ENCODE measurements at places on chromosomes 2 and 18. TPM values are rescaled to one million over a fixed set of nuclear protein-coding genes. Genes with fewer than 3 reads are reported as not detected.
A peak's percentile ranks its signal among the peaks of the same experiment; 100 is the strongest.

DNA sequence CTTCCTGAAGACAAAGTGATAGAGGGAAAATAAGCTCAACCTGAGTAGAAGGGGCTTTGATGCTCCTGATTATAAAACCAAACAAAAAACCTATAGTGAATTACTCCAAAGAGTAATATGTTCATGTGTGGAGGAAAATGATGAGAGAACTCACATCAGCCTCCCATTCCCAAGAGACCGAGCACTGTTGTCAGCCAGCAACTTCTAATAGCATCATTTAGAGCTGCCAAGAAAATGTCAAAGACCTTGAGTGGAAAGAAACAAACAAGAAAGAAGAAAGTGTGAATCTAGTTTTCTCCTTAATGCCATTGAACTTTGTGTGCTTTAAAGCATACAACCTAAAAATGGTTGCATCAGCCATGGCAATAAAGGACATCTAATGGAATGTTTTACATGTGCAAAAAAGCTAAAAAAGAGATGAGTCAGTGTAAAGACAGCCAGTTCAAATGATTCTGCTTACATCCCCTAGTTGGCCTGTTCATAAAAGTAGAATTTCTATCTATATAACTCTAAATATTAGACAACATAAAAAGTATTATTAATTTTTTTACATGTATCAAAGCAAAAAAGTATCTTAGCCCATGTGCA lies 1066.2 kb downstream of the TDRD15 start:
- DNase-seq: no peak

- no peak for DNase-seq
Measured at GRCh38 chr2:46135228-46135855, 161.9 kb upstream of the EPAS1 start.

GRCh38 chr2:230668939-230669303 lies 43.7 kb upstream of the CAB39 start:
- no peak for DNase-seq

DNA sequence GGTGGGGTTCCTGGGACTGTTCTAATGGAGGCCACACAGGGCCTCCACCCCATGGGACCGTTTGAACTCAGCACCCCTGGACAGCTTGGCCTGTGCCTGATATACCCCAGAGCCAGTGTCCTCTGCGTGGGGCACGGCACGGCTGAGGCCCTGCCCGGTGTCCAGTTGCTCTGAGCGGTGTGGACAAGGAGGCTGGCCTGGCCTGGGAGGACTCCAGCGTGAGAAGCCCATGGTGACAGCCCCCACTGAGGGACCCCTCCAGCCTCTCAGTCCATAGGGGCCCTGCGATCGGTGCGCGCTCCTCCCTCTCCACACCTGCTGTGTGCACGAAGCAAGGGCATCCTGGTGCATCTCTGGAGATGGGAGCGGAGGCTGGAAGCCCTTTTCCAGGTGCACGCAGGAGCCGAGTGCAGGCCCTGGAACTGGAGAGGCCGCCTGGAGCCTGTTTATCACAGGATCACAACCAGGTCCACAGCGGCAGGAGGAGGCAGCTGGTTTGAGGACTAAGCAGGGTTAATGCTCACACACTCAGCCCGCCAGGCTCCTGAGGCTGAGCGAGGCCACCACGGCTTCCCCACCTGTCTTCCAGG lies 120.2 kb downstream of the PTGR3 start:
- no peak for DNase-seq

GRCh38 chr18:75384144-75384543 lies 43.4 kb downstream of the SMIM21 start:
- no peak for DNase-seq

GRCh38 chr2:25000503-25001324 lies 29.0 kb upstream of the DNAJC27 start:
- no peak for DNase-seq

DNA sequence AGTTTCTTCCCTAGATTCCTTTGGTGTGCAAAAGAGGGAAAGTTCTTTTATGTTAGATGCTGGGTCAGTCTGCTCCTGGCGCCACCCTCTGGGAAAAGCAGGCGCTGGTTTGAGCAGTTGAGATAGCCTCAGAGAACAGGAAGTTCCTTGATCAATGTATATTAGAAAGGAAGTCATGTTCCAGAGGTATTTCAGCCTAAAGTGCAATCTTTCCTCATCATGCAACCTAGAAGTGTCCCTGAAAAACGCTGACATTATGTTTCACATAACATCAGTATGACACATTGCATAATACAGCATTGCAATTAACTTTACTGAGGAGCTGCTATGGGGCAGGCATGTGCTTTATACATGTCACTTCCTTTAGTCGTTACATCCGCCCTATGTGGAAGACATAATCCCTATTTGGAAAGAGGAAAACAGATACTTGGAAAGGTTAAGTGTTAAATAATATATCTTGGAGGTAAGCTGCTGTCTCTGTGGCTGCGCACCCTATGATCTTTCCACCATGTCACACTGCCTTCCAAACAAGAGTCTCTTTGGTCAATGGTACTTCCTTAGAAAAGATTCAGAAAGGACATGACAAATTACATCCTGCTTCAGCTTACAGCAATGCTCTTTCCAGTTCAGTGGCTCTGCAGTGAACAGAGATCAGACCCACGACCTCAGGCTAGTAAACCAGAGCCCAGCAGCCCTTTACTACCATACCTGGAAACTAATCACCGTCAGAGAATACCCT lies 369.7 kb downstream of the RAD51AP2 start:
- peak; percentile 13 for DNase-seq

DNA sequence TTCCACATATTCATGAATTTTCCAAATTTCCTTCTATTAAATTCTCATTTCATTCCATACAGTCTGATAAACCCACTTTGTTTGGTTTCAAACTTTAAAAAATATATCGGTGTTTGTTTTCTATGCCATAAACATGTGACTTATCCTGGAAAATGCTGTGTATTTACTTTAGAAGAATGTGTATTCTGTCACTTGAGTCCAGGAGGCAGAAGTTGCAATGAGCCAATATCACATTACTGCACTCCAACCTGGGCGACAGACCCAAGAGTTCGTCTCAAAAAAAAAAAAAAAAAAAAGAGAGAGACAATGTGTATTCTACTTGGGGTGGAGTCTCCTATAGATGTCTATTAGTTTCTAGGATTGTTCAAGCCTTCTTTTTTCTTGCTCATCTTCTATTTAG lies 31.8 kb downstream of the MBD5 start:
- DNase-seq: no peak

GRCh38 chr18:9578306-9578705 lies 36.1 kb downstream of the PPP4R1 start:
- DNase-seq: no peak

- DNase-seq: no peak
Measured at GRCh38 chr2:24853996-24854395, 60.8 kb downstream of the CENPO start.

GRCh38 chr2:159206736-159207380 lies 79.6 kb downstream of the WDSUB1 start:
- no peak for DNase-seq

GRCh38 chr18:74856434-74856833 lies 258.8 kb downstream of the ZNF407 start:
- no peak for DNase-seq

DNA sequence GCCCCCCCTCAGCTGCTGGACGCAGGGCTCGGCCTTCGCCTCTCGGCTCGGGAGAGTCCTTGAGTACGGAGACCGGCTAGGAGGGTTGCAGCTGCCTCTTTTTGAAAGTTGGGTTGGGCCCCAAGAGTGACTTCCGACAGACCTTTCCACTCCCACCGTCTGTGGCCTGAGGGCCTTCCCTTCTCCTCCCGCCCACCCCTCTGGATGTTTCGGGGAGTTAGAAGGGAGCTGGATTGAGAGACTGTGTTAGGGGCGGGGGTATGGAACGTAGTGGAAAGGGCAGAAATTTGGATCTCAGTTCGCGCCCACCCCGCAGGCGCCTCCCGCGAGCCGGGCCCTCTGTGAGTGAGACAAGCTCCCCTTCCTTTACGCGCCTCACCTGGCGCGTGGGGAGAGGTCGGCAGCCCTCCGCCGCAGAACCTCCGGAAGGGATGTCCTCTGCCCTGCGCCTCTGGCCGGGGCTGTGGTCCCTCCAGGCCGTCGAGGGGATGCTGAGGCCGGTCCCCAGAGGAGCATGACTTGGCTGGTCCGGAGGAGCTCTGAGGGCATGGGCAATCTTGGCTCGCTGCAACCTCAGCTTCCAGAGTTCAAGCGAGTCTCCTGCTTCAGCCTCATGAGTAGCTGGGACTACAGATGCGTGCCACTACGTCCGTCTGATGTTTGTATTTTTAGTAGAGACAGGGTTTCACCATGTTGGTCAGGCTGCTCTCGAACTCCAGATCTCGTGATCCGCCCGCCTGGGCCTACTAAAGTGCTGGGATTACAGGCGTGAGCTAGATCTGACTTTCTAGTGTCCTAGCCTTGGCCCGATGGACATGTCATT lies 15.9 kb downstream of the C2orf74 start:
- peak; percentile 76 for DNase-seq

DNA sequence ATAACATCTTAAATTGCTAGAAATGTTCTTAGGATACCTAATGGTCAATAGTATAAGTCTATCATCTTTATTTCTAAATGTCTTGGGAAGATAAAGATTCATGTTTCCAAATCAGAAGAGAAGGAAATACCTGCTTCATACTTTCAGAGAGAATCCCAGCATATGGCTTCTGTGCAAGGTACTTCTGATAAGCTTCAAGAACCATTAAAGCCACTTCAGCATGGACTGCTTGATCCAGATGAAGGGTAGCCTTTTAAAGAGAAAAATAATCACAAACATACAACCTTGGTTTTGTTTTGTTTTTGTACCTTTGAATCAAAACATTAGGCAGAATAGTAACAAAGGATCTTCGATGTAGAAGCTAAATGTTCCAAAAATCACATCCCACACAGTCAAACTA lies 44.0 kb downstream of the EPG5 start:
- no peak for DNase-seq

GRCh38 chr2:72127401-72128058 lies 20.1 kb downstream of the CYP26B1 start:
- DNase-seq: peak; percentile 74

- no peak for DNase-seq
Measured at GRCh38 chr2:18527326-18527725, 33.1 kb downstream of the RDH14 start.

GRCh38 chr2:9793156-9793917 lies 49.9 kb upstream of the TAF1B start:
- DNase-seq: no peak

GRCh38 chr2:200761266-200761665 lies 50.4 kb upstream of the BZW1 start:
- no peak for DNase-seq

GRCh38 chr2:121254748-121255147 lies 30.3 kb downstream of the TFCP2L1 start:
- no peak for DNase-seq

- DNase-seq: no peak
Measured at GRCh38 chr2:173086518-173087213, 11.0 kb downstream of the MAP3K20 start.

- DNase-seq: peak; percentile 90
Measured at GRCh38 chr2:120346026-120346666, at the start of gene INHBB. Gene INHBB, plus strand, starts transcription at chr2:120346136. Its CDS starts 53 bp downstream, at chr2:120346189.

- DNase-seq: no peak
Measured at GRCh38 chr18:13551841-13552733, 174.3 kb downstream of the FAM210A start.

DNA sequence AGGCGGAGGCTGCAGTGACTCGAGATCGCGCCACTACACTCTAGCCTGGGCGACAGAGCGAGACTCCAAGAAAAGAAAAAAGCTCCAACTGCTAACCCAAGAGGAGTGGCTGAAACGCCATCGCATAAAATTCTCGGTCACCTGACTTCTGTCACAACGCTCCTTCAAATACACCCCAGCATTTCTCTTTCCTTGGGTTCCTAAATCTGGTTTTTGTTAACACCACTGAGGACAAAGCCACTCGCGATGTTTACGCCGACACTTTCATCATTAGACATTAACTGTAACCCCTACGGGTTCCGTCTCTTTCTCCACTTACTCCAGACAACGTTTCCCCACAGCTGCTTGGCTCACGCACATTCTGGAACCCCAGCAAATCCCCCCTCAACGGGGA lies 679 bp downstream of the CLK1 start:
- DNase-seq: no peak

DNA sequence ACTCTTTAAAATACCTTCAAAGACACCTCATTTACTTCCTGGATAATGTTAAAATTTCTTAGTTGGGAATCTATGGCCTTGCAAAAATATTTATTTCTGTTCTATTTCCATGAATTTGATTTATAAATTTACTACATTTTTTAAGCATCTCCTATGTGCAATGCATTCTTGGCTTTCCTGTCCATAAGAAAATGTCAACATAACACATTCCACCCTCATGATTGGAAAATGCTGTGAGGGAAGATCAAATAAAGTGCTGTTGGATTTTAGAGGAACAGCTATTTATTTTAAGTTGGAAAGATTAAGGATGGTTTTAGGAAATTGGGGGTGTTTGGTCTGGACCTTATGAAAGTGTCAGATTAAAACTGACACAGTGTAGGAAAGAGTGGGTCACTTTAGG lies 45.4 kb upstream of the MC4R start:
- no peak for DNase-seq

DNA sequence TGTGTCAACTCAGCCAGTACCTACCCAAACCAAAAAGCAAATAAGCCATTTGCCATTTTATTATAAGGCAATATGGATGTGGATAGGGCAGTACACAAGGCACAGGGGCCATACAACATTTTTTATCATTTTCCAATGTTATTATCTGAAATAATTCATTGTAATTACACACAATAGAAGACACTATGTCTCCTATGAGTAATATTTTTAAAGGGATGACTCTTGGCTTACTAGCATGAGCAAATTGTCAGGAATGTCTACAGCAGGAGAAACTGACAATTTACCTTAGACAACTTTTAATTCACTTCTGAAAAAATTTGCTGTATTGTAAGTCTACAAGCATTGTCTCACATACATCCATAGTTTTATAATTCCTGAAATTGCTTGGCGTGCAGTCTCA lies 1193.9 kb upstream of the CELF4 start:
- DNase-seq: no peak

DNA sequence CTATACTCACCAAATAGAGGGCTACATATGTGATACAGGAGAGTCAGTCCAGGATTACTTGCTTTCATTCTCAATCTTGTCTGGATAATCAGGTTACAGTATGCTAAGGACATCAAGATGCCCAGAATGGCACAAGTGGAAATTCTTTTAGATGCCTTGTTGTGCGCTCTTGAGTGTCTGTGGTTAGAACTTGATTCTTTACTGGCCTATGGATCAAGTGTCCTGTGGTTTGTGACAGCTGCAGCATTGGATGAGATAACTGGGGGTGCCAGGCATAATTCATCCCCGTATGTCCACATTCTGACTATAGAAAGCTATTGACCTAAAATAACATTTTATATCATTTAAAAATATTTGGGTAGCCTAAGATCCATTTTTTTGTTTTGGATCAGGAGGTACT lies 40.1 kb downstream of the CDC42EP3 start:
- DNase-seq: no peak

KIAA2012 gene
- total RNA-seq: not detected

MPP4 gene
- 2.1 TPM for total RNA-seq

SLC9A2 gene
- total RNA-seq: under 0.01 TPM

HRH4 gene
- under 0.01 TPM for total RNA-seq

REG3G gene
- not detected for total RNA-seq

MRO gene
- 1.8 TPM for total RNA-seq

ATP6V1C2 gene
- total RNA-seq: under 0.01 TPM

OLA1 gene
- total RNA-seq: 79.3 TPM

NR4A2 gene
- 0.72 TPM for total RNA-seq

PTPRN gene
- 1.2 TPM for total RNA-seq

NAT8 gene
- total RNA-seq: not detected

GALR1 gene
- total RNA-seq: not detected

LAPTM4A gene
- 275 TPM for total RNA-seq

FLACC1 gene
- total RNA-seq: 1.5 TPM

WDSUB1 gene
- 13.8 TPM for total RNA-seq

EHBP1 gene
- 96.3 TPM for total RNA-seq

KYNU gene
- total RNA-seq: 10.9 TPM

NOSTRIN gene
- 1.4 TPM for total RNA-seq

NUP35 gene
- total RNA-seq: 8.3 TPM
